ENCODE measurements at places on chromosomes 5 and 9.

DNA sequence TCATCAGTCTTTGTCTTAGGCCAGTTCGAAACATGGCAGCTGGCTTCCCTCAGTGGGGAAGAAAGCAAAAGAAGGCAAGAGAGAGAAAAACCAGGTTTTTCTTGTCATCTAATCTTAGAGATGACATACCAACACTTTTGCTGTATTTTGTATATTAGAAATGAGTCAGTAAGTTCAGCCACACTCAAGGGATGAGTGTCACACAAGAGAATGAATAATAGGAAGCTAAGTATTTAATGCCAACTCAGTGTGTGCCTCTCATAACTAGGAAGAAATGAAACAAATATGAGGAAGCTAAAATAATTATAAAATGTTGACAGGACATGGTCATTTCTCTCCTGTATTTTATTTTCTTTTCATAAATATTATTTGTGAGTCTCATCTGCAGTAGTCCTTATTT is 65.3 kb downstream of the CDH12 start:
- no peak for DNase-seq

GRCh38 chr5:148952097-148952867 is 110.6 kb downstream of the SH3TC2 start:
- DNase-seq, result no peak

DNA sequence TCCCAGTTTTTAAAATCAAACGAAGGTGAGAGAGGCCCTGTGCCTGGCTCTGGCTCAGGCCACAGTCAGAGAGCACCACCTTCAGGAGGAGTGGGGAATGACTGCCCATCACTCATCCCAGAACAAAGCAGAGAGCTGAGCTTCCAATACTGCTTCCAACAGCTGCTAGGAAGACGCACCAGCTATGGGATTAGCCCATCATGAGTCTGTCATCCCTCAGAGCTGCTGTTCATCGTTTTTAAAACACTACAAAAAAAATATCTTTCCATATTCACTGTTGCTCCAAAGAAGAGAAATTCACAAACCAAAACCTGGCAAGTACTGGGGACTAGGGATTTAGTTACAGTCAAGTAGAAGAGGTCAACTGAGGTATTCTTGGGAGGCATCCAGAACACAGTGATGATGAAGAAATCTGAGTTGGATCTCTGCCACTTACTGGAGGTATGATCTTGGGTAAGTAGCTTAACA is 102.4 kb downstream of the CDK5RAP2 start:
- DNase-seq, result peak; percentile 9

DNA sequence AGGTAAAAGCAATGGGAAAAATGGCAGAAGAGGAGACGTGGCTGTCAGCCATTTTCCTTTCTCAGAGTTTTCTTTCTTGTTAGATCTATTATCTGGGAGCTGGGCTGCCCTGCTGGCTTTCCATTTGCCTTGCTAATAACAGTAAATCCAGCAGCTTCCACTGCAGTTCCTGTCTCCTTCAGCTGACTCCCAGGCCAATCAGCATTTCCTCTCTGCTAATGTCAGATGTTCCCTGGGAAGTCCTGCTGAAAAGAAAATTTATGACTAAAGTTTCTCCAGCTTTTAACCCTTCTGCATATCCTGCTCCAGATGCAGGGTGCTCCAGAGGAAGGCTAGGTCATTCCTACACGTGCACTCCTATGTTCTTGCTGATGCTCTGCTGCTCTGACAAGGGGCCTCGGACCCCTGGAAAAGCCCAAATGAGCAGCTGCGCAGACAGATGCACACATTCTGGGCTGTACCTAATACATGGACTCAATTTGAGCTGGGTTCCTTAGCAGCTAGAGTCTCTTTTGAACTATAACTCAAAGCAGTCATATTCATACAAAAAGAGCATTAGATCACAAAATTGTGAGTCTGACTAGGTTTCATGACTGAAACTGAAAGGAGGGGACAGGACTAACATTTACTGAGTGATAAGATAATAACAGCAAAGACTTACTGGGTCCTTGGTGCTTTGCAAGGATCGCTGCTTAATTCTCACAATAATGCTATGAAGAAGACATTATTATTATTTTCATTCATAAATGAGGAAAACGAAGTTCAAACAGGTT is 182.2 kb downstream of the MAPKAP1 start:
- no peak for DNase-seq

DNA sequence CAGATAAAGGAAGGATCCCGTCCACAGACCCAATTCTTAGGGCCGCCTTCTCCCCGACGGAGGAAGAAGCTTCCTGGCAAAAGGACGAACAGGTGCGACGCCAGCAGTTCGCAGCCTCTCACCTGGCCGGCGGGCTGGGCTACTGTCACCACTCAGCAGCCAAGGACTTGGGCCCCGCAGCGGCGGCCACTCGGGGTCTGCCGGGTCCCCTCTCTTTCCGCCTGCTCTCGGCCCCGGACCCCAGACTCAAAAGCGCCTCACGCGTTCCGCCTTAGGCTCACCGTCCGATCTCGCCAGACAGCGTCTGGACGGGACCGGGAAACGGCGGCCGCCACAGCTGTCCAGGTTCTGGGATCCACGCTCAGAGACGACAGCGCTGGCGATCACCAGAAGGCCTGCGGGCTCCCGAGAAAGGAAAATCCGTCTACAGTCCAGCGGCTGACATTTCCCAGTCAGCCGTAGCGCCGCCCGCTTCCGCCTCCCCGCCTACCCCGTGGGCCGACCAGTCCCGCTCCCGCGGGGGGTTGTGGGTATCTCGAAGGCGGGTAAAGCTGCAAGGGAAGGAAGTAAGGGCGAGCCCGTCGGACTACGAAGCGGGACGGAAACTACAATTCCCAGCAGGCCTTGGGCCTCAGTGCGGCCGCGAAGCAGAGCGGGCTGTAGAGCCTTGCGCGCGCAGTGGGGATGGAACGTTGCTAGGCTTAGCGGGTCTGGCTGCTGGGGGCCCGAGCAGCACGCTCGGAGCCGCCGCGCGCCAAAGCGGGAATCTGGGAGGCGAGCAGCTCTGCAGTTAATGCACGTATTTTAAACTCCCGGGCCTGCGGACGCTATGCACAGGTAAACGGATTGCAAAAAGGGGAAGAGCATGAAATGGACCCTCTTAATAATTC is at the start of the genes LMBRD2 and SKP2:
LMBRD2 (minus strand) TSS at position 454 of the 890 bp plus-strand sequence. CDS start 8,538 bp downstream, outside the sequence.
SKP2 (plus strand) TSS at position 678 of the 890 bp plus-strand sequence; CDS start at position 830, 152 bp downstream.
- peak; percentile 93 for DNase-seq

- peak; percentile 41 for DNase-seq
These were observed 63.9 kb downstream of the ARHGEF37 start for GRCh38 chr5:149645236-149645635.

GRCh38 chr5:14449052-14449661 is 132.4 kb upstream of the OTULINL start:
- no peak for DNase-seq

GRCh38 chr9:88872192-88872946 is 118.9 kb upstream of the S1PR3 start:
- DNase-seq, result no peak

GRCh38 chr5:73515232-73515631 is 17.0 kb downstream of the BTF3 start:
- DNase-seq, result no peak

DNA sequence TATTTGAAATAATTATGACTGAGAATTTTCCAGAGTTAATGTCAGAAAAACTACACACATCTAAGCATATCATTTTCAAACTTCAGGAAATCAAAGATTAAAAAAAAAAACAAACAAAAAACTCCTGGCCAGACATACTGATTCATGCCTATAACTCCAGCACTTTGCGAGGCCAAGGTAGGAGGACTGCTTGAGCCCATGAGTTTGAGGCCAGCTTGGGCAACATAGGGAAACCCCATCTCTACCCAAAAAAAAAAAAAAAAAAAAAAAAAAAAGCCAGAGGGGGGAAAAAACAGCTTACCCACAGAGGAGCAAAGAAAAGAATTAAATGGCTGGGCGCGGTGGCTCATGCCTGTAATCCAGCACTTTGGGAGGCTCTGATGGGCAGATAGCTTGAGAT is 22.4 kb downstream of the EFCAB9 start:
- no peak for DNase-seq

GRCh38 chr5:109574985-109575384 is 114.7 kb upstream of the MAN2A1 start:
- DNase-seq, result no peak

DNA sequence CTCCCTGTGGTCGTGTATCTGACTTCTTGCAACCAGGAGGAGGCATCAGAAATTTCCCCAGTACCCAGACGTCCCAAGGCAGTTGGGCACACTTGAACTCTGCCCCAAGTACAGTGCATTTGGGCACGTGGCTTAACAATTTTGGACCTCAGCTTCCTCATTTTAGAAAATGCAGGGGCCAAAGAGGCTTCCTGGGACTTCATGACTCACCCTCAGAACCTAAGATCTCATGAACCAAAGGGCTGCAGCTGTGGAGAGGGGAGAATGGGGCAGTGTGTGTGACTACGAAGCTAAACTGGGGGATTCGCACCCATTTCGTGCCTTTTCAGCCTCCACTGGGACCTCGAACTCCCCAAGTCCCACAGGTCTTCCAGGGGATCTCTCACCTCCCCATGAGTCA is 59.2 kb downstream of the SYK start:
- no peak for DNase-seq

GRCh38 chr5:132815454-132815853 is 2.4 kb downstream of the SOWAHA start:
- no peak for DNase-seq

GRCh38 chr5:13664377-13664776 is 280.1 kb downstream of the DNAH5 start:
- DNase-seq, result no peak

DNA sequence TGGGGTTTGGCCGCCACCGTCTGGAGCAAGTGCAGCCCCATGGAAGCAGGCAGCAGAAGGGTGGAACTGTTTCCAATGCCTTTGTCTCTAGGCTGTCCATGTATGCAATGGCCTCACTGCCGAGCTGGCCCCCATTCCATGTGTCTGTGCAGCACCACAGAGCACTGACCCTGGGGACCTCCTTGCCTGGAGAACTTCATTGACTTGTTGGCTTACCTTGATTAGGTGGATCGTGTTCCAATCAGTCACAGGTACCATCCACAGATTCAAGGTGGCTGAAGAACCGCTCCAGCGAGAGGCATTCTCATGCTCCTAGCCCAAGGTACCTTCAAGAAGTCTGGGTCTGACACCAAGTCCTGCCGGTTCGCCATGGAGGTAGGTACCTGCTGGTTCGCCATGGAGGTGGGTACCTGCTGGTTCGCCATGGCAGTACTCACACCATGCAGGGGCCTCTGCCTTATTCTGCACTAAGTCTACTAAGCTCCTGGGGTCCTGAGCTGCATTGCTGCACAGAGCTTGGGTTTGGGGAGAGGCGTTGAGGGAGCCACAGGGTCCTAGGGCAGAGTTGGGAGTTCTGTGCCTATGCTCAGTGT is 358.3 kb upstream of the IRX1 start:
- no peak for DNase-seq

GRCh38 chr9:89145097-89145496 is 33.5 kb downstream of the SHC3 start:
- no peak for DNase-seq

DNA sequence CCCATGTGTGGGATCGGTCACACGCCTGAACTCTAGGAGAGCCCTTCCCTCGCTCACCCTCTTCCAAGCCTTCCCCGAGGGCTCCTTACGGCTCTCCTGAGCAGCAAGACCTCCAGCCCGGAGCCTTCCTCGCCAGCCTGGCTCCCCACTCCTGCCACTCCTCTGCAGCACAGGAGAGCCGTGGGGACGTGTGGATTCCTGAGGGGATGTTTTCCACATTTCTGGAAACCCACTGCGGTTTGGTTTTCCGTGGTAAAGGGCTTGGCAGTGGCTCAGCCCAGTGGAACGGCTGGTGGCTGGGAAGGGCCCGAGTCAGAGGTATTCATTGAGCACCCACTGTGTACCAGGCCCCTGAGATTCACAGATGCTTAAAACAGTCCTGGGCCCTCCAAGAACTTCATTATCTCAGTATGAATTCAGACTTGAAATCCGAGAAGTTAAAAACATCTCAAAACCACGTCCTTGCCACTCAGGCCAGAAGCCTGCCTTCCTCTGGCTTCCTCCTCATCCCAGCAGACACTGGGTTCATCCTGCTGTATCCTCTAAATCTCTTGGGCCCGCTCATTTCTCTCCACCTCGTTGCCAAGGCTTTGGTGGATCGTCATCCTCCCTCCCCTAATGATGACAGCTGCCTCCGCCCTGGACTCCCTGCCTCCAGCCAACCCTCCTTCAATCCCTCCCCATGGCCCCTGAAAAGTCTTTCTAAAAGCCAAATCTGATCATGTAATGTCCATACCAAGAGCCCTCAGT is 109.6 kb downstream of the FGF18 start:
- DNase-seq, result no peak

DNA sequence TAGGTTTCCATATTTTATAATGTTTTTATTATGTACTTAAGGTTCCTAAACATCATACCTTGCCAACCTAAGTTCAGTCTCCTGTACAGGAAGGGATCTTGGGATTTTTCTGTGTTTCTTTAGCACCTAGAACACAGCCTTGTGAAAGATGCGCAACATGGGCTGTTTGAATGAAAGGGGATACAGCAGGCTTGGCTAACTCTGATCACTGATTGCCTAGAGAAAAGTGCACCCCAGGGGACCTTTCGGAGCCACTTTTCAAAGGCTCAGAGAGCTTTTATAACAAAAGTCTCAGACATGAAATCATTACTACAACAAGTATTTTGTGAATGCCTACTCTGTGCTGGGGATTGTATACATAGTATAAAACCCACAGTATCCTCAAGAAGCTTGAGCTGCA is 261.6 kb downstream of the BNC2 start:
- DNase-seq, result no peak

DNA sequence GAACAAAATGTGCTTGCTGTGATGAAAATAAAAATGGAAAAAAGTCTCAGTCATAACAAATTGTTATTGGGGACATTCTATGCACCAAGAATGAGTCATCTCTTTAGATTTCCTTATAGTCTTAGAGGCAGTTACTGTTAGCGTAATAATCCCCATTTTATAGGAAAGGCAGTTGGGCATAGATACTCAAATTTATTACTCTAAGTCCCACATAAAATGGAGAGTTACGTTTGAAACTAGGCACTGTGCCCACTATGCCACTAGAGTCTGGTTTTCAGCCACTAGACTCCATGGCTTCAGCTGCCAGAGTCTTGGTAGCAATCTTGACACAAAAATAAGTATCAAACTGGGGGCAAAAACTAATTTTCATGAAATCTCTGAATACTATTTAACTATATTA is 317.9 kb upstream of the MEF2C start:
- no peak for DNase-seq

DNA sequence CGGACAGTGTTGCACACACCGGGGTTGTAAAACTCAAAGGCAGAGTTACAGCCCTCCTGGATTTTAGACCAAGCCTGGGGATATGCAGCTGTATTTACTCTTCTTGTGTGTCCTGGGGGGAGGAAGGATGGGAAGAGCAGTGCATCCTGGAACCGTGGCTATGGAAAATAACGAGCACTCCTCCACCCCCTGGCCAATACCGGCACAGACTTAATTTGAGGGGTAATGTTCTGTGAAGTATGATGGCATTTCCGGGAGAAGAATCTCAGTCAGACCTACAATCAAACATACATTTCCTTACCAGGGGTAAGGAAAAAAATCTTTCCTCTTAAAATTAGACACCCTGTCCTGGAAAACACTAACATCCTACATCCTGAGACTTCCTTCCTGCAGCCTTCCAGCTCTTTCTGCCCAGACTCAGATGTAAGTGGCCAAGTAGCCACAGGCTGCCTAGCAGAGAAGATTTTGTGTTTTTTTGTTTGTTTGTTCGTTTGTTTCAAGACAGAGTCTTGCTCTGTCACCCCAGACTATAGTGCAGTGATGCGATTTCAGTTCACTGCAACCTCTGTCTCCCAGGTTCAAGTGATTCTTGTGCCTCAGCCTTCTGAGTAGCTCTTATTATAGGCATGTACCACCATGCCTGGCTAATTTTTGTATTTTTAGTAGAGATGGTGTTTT is 11.0 kb upstream of the ERMP1 start:
- no peak for DNase-seq

Measured in RPMI8226 (cell line).